ENCODE measurements at places on chromosomes 3 and 15.

GRCh38 chr3:194000712-194001111, 135.2 kb upstream of the HES1 start:
- no peak for DNase-seq

GRCh38 chr3:57927916-57928315, 80.3 kb upstream of the FLNB start:
- no peak for DNase-seq

- DNase-seq, result no peak
Observed at GRCh38 chr3:39187372-39188155, 4.8 kb downstream of the XIRP1 start.

DNA sequence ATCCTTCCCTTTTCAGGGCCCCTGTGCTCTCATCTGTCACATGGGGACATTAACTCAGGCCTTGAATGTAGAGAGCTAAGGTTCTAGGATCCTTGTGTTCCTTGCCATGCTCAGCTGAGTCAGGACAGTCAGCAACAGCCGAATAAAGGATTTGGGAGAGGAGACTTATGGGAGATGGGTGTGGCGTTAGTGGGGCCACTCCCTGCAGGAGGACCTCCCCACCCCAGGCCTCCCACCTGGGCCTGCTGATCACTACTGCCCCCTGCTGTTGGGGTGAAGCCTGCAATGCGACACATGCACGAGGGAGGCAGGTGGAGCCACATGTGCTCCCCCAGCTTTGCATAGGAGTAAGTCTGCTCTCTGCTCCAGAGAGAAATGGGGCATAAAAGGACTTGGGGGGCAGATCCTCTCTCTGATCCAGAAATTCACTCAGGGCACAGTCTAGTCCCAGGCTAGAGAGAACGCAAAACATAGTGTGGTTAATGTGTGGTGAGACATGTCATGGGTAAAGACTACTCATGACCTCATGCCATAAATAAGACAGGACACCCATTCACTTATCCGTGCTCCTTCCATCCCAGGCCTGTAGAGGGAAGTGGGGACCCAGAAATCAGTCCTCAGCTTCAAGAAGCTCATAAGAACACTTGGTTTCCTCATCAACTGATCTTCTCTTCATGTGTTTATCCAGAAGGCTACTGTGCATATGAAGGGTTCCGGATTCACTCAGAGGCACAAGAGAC, 19.4 kb downstream of the RBP1 start:
- DNase-seq, result peak; percentile 88

- DNase-seq, result peak; percentile 13
Observed at GRCh38 chr15:38050529-38051448, 116.3 kb downstream of the TMCO5A start.

- DNase-seq, result no peak
Observed at GRCh38 chr3:144073698-144074097, 102.1 kb downstream of the DIPK2A start.

GRCh38 chr3:57446318-57446841, 97.8 kb downstream of the DNAH12 start:
- DNase-seq, result no peak

- DNase-seq, result peak; percentile 16
Observed at GRCh38 chr3:40307176-40307575, 2.3 kb upstream of the EIF1B start.

- DNase-seq, result no peak
Observed at GRCh38 chr15:44222478-44222877, 27.4 kb upstream of the FRMD5 start.

DNA sequence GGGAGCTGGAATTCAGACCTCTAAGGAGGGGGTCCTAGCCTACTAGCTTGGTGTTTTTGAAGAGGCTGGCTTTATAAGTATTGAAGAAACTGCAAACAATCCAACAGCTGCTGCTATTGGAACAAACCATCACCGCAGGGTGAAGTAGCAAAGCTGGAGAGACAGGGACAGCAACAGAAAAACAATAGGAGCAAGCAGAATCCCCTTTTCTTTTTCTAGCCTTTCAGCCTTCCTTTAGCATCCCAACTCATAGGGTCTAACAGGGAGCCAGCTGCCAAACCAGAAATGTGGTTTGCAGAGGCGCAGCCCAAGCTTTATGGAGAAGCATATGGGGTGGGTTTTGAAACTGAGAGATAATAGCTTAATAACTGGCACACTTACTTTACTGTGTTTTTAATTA, 106.2 kb upstream of the CHMP2B start:
- DNase-seq, result no peak

GRCh38 chr3:66483409-66483906, 17.4 kb downstream of the LRIG1 start:
- DNase-seq, result no peak

DNA sequence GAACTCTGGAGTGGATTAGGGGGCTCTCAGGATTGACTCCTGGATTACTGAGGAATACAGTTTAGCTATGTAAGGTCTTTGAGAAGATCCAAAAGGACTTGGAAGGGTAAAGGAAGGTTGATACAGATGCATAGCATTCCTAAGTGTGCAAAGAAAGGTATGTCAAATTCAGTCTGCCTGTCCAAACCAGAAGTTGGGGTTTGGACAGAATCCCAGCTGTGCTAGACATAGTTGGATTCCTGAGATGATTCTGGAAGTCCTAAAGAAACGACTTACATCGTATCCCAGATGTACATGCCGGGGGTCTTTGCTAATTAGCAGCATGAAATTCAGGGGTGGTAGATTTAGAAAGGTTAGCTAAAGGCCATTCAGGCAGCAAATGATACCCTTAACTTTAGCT, 97.7 kb upstream of the TSPAN3 start:
- DNase-seq, result no peak

DNA sequence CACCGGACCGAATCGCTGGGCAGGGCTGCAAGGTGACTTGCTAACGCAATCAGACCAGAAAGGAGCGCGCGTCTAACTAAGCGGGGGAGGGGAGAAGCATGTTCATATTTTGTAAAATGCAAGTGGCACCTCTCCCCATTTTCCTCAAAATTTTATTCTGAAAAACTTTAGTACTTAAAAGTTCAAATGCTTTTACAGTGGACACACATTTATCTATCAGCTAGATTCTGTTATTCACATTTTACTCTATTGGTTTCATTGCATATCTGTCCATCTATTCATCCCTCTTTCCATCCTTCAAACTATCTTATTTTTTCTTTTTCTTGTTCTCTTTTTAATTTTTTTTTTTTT, 46.1 kb upstream of the KLHL25 start:
- no peak for DNase-seq

DNA sequence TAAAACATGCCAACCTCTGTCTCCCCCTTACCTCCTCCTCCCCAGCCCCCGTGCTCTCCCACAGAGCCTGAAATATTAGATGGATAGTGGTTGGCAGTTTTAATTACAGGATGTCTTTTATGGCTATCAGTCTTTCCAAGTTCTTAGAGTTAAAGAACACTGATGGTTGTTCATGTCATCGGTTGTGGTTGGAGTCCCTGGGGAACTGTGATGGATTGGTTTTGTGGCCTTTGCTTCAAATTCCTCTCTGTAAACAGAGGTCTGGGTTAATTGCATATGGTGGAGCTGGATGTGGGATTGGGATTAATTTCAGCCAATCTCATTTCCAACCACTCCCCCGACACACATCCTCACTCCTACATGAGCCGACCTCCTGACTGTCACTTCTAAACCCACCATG, 164.5 kb upstream of the PROK2 start:
- no peak for DNase-seq

DNA sequence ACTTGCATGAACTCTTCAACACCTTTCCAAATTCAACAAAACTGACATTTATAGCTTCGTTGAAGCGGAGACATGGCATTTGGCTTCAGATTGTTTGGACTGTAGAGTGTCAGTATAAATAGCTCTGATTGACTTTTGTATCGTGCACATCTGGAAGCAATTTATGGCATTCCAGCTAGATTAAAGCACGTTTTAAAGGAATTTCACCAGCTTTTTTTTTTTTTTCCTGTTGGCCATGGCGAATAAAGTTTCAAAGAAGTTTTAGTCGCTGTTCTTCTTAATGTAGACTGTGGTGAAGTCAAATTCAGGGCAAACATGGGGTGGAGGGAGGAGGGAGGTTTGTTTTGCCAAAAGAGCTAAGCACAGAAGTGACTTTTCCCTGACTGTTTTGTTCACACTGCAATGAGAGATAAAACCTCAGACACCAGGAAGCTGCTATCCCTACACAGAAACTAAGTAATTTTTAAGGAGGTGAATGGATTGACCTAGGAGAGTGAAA, 391.0 kb upstream of the RARB start:
- no peak for DNase-seq

DNA sequence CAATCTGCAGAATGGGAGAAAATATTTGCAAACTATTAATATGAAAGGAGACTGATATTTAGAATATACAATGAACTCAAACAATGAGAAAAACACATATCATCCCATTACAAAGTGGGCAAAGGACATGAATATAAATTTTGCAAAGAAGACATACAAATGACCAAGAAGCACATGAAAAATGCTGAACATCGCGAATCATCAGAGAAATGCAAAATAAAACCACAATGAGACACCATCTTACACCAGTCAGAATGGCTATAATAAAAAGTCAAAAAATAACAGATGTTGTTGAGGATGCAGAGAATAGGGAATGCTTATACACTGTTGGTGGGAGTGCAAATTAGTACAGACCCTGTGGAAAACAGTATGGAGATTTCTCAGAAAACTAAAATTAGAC, 83.6 kb downstream of the RAP2B start:
- DNase-seq, result no peak

- DNase-seq, result no peak
Observed at GRCh38 chr3:192843723-192844485, 73.8 kb downstream of the MB21D2 start.

GRCh38 chr3:171340434-171340833, 119.8 kb downstream of the TNIK start:
- no peak for DNase-seq

- DNase-seq, result no peak
Observed at GRCh38 chr15:74752531-74752930, 3.9 kb downstream of the CYP1A2 start.

- DNase-seq, result no peak
Observed at GRCh38 chr3:132749786-132750185, 27.6 kb upstream of the NPHP3 start.

DNA sequence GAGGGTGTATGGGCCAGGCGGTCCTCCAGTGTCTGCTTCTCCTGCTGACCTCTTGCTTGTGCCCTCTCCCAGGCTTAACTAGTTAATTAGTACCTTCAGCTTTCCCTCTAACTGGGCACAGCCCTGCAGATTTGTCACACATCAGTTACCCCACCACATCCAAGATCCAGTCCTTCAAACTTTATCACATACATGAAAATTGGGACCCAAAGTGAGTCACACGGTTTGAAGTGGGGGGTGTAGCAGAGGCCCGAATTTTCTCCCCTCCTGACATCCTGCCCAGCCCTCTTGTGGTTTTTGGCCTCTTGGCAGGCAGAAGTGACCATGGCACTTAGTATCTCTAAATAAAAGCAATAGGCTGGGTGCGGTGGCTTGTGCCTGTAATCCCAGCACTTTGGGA, 3.9 kb downstream of the MAPKAPK3 start:
- DNase-seq, result peak; percentile 42

DNA sequence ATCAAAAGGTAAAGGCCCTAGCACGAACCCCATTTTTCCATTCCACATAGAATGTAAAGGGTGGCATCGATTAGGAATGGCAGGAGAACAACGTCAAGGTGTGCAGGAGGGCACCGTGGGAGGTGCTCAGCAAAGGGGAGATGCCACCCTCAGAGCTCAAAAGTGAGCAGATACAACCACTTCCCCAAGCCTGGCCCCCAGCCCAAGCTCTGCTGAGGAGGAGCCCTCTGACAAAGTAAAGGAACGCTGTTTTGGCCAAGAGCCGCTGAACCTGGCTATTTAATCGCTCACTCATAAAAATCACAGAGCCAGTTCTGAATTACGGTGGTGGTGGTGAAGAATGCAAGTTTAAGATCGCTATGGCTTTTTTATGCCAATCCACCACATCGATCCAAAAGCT, 12.4 kb downstream of the GNB5 start:
- DNase-seq, result no peak

DNA sequence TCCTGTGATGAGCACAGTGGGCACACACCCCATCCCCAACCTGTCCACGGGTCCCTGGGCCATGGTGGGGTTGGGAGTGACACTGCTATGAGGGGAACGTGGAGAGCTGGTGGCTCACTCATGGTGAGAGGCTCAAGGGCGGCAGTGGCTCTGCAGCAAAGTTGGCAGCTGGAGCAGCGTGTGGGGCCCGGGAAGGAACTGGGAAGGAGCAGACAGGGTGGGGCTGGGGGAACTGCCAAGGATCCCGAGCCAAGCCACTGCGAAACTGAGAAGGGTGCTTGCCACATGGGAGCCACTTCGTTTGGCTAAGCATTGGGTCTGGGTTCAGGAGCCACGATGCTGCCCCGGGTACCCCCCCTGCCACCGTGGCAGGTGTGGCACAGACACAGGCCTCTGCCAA, 80.1 kb downstream of the SNRK start:
- no peak for DNase-seq

DNA sequence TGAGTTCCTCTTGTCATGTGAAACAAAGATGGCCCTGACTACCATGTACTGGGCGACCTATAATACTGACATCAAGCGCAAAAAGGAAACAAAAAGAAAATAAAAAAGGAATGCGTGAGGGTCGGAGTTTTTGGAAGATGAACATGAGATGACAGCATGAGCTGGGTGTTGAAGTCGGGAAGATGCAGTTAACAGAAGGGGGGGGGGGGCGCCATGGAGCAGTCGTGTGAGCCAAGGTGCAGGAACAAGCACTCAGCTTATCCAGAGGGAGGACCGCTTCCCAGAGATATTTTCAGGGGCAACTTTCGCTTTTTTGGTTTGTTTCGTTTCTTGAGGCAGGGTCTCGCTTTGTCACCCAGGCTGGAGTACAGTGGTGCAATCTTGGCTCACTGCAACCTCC, 110.2 kb downstream of the RORA start:
- no peak for DNase-seq

DNA sequence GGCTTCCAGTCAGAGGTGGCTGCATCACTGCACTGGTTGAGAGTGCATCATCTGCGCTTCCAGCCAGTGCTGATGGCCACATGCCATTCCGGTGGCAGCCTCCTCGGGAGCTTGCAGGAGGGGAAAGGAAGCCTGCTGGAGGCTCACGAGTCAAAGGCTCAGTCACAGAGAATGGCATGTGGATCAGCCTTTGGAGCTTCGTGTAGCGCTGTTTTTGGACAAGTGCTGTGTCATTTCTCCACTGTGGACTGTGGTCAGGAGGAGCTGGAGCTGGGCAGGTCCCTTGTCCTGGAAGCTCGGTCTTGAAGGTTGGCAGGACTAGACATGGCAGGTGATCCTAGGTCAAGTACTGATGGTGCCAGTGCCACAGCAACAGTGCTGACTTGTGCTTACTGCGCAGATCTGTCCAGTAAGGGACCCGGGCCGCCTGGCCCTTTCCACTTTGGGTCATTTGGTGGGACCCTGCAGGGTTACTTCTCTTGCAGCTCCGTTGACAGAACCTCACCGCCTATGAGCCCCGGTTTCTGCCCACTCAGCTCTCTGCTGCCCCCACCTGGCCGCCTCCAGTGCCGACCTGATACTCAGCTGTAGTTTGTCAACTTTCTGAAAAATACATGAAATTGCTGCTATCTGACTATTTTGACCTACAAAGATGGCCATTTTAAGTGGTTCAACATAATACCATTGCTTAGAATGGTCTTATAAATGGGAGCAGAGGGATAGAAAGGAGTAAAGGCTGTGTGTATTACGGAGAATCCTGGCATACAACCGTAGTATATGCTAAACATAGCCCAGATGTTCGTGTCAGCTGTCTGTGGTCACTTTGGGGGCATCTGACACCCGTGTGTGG, 27.6 kb upstream of the TRPM1 start:
- DNase-seq, result peak; percentile 73
